ENCODE measurements at places on chromosomes 4 and X.

DNA sequence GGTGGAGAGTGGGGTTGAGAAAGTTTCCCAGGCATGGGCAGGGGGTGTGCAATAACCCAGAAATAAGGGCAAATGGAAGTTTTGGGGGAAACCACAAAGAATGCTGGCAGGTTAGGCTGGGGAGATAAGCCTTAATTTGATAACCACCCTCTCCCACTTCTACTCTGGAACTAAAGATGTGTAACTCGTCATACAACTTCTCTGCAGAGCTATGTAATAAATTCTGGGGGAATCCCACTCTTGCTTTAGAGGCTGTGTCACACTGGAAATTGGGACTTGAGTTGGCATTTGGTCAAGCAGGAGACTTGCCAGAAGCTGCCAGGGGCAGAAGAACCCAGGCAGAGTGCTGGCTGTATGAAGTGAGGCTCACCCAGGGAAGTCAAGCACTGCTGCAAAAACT, 170.9 kb upstream of the CPEB2 start:
- DNase-seq = no peak

DNA sequence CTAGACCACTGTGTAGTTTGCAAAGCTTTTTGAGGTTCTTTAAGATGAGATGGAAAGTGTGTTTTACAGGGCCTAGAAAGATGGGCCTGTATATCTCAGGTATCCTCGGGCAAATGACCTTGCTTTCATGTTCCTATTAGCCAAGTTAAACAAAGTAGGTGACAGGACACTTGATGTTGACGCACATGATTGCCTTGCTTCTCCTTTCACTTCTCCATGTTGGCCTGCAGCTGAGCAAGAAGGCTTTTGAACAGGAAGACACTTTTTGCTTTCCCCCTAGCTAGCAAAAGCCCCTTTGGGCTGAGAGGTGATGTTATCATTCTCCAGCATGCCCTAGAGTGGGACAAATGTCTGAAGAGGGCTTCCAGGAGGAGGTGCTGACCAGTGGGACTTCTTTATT, 202.1 kb downstream of the GPC3 start:
- DNase-seq = no peak

GRCh38 chr4:3074846-3075651, 568 bp downstream of the HTT start:
- peak; percentile 43 for DNase-seq

DNA sequence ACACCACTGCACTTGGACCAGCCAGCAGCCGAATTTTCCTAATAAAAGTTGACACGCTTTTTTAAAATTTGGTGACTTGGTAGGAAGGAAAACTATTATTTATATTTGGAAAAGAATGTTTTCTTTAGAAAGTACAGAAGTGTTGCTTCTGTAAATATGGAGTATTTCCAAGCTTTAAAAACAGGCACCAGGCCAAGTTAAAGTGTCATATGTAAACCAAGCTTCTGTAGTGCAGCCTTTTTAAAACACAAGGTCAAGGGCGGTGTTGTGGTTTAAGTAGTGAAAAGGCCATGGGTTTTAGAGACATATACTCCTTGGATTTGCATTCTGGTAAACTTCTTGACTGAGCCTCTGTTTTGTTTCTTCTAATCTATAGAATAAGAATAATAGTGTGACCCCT, 62.7 kb downstream of the TRIM2 start:
- no peak for DNase-seq

- no peak for DNase-seq
Measured at GRCh38 chr4:20462426-20463175, 210.9 kb downstream of the SLIT2 start.

DNA sequence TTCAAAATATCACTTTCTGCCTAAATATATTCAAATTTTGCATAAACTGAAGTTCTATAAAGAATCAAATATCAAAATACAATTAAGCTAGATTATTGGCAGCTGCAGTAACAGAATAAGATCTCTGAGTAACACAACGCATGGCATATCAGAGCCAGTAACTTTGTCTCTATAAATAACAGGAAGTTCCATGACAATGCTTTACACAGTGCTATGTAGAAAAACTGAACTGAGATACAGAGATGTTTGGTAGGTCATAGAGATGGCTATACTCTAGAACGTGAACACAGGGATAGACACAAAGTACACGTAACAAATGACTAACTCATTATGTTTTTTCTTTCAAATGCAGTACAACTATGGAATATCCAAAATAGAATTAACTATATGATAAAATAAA, 18.2 kb downstream of the UBE2D3 start:
- no peak for DNase-seq
